Right atrium auricular region (tissue), 2 donors: ENCODE measurements at places on chromosomes 3 and 15.

DNA sequence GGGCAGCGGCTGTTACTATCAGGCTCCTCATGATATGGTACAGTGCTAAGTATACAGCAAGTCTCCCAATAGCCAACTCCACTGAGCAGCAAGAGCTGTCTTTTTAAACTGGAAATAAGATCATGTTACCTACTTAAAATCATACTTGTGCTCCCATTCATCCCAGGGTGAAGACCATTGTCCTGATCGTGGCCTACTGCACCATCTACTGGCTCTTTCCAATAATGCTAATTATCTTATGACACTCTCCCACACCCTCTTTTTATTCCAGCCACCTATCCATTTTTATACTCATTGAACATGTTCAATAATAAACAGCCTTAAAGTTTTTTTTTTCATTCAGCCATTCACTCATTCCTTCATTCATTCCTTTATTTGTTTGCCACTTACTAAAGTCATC is 117.7 kb downstream of the GBE1 start:
- peaks cover 7% of the 10 kb centered on the region for H3K36me3 ChIP-seq
- no peaks in the 10 kb centered on the region for H3K4me1 ChIP-seq
- no peak for DNase-seq
- no peak overlapping the region for H3K27ac ChIP-seq
- no peak overlapping the region for H3K4me3 ChIP-seq

GRCh38 chr3:71733319-71733718 is 8.1 kb upstream of the EIF4E3 start:
- no peaks in the 10 kb centered on the region for H3K36me3 ChIP-seq
- H3K4me3 ChIP-seq = no peak overlapping the region
- H3K27me3 ChIP-seq = no peaks in the 10 kb centered on the region
- no peak for DNase-seq

- no peak for DNase-seq
- H3K27me3 ChIP-seq = no peaks in the 10 kb centered on the region
- H3K4me3 ChIP-seq = peak overlapping the region; percentile 98
- H3K4me1 ChIP-seq = peaks cover 35% of the 10 kb centered on the region
Observed at GRCh38 chr15:63834500-63835210, 907 bp upstream of the HERC1 start.

GRCh38 chr15:74304431-74304830 is 63.0 kb downstream of the CYP11A1 start:
- no peak overlapping the region for H3K4me3 ChIP-seq
- H3K36me3 ChIP-seq = no peaks in the 10 kb centered on the region
- peaks cover 4% of the 10 kb centered on the region for H3K4me1 ChIP-seq
- no peak overlapping the region for H3K27ac ChIP-seq
- DNase-seq = no peak

DNA sequence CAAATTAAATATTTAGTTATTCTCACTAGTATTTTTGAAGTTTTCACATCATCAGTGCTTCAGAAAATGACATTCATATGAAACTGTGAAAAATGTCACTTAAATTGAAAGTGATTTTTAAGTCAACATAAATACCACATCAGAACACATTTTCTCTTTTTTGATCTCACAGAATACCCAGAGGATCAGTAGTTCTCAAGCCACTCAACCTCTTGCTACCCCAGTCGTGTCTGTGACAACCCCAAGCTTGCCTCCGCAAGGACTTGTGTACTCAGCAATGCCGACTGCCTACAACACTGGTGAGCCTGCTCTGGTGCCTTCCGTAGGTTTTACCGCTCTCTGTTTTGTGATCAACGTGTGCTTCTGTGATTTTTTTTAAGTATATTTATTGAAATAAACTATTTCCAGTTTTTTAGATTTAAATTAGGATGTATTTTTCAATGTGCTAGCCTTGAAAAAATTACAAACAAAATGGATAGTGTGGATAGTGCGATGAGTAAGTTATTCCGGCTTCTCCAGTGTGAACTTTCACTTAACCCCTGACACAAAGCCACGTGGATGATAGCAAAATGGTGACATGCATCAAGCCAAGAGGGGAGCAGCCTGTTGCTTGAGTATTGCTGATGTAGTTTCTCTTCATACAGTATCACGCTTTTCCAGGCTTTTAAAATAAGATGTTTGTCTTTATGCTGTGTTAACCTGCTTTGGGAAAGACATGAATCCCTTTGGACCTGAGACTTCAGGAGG is 26.5 kb downstream of the LYSMD4 start:
- H3K4me3 ChIP-seq = no peak overlapping the region
- no peaks in the 10 kb centered on the region for H3K4me1 ChIP-seq
- peak overlapping the region; percentile 86 for H3K27ac ChIP-seq
- no peak for DNase-seq
- no peaks in the 10 kb centered on the region for H3K27me3 ChIP-seq
